BJ (cell line): ENCODE measurements at places on chromosomes 7 and 10.
A peak's percentile ranks its signal among the peaks of the same experiment; 100 is the strongest.

GRCh38 chr7:20302891-20303290 lies 27.8 kb upstream of the ITGB8 start:
- no peak for DNase-seq

- no peak for DNase-seq
These were observed 550.4 kb upstream of the PCDH15 start for GRCh38 chr10:55351431-55351830.

- DNase-seq = no peak
These were observed 354.3 kb downstream of the CALN1 start for GRCh38 chr7:72057796-72058195.

DNA sequence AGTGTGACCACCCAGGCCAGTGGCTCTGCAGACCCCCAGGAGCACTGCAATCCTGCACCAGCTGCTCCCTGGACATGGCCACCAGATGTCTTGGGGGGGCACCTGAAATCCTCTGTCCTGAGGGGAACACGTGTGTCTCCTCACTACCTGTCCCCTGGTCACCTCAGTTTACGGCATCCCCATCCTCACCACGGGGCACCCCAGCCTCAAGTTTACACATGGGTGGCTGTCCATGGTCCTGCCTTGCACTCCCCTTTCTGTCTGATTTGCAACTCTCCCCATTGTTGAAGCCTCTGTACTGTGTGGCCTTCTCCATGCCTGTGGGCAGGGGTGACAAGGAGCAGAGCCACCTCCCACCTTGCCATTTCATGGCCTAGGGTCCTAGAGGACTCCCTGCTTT lies 67.2 kb downstream of the RAMP3 start:
- DNase-seq = no peak

GRCh38 chr10:72390764-72391163 lies 36.0 kb upstream of the DNAJB12 start:
- no peak for DNase-seq

DNA sequence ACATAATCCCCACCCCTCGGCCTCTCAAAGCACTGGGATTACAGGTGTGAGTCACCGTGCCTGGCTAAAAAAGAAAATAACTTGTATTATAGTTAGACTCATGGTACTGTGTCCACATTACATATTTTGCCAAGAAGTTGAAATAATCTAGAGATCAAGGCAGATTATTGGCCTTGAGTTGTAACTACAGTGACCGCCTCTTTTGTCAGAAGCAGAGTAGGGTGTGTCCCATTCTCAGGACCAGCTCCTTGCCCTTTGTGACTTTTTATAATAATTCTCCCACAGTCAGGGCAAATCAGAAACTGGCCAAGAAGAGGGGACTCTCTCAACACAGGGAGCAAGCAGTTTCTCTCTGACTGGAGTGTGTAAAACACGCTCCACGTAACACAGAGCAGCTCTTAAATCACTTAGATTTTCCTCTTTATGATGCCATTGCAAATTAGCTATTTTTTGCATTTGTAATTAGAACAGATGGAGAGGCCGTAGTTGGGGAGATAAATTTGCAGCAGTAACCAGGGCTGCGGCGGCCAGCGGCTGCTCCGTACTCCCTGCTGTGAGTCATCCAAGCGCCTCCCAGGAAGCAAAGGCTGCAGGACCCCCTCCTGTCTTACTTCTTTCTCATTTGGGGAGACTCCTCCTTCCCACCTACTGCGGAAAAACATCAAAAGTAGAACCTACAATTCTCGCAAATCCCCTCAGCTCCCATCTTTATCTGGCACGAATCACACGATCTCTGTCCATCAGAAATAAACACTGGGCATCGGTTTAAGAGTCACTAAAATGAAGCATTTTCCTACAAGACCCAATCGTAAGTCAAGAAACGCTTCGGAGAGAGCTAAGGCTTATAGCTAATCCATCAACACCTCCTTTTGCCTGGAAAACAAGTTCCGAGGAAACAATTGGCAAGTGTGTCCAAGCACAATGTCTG lies 32.1 kb upstream of the MSRB2 start:
- DNase-seq = no peak

DNA sequence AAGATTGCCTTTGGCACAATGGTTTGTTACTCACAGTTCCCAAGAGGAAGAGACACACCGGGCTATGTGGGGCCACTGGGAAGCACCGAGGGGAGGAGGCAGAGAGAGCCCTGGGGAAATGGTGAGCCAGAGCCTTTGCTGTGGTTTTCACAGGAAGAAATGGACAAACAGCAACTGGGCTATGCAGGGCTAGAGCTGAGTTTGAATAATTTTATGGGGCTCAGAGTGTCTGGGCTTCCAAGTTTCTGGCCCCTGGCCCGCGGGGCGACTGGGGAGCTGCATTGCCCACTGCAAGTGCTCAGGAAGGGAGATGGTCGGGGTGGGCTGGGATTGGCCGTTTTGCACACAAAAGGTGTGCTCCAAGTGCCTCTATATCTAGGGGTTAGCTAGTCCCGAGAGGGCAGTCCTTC lies 92.6 kb downstream of the CHST15 start:
- no peak for DNase-seq

DNA sequence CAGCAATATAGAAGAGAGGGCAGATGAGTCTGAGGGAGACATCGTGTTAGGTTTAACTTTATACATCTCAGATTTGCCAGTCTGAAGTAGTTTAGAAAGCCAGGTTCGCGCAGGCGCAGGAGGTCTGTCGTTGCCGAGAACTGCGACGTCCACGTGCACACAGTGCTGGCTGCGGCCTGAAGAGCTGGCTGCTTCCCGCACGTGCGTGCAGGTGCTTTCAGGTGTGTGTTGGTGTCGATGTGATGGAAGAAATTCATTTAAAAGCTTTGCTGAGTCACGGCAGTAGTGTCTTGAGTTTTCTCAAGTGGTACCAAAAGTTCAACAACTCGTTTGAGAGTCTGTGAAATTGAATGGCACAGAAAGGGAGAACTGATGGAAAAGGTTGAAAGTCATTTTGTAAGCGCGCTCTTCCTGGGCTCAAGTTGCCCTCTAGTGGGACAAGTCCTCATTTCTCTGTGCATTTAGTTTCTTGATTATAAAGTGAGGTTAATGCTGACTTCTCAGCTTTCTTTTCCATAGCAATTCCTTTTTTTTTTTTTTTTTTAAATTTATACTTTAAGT lies 18.6 kb downstream of the WDR37 start:
- DNase-seq = no peak

- DNase-seq = no peak
These were observed 87.9 kb upstream of the NPSR1 start for GRCh38 chr7:34569975-34570699.

GRCh38 chr10:96814264-96814663 lies 17.8 kb upstream of the LCOR start:
- DNase-seq = peak; percentile 67

DNA sequence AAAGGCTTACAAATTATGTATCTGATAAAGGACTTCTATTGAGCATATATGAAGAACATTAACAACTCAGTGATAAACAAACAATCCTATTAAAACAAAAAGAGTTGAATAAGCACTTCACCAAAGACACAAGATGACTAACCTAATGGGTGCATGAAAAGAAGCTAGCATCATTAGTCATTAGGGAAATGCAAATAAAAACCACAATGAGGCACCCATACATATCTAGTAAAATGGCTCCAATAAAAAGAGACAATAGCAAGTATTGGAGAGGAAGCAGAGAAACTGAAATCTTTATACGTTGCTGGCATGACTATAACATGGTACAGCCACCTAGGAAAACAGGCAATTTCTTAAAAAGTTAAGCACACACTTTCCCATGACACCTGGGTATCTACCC lies 77.6 kb upstream of the ZMIZ1 start:
- no peak for DNase-seq

GRCh38 chr10:5234106-5234860 lies 37.6 kb downstream of the AKR1C4 start:
- no peak for DNase-seq

GRCh38 chr10:29823553-29824080 lies 188.8 kb upstream of the SVIL start:
- DNase-seq = no peak
